SK-N-SH (cell line): ENCODE measurements at places on chromosomes 2 and 18. TPM values are rescaled to one million over a fixed set of nuclear protein-coding genes. Genes with fewer than 3 reads are reported as not detected.

DNA sequence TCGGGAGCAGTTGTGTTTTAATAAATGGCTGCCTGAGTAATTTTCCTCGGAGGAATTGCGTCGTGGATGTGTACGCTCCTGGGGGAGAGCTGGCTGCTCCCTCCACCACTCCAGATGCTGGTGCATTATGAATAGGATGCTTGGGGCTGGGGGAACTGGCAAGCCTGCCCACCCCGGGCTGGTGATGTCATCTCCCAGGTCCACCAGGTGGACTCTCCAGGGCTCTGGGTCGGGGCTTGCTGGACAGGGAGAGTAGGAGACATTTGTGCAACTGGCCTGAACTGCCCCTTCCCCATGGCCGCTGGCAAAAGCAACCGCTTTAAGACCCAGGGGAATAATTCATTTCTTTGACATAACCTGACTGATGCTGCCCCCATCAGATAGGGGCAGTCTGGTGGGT lies 158.7 kb downstream of the KLHL29 start:
- no peak for DNase-seq

DNA sequence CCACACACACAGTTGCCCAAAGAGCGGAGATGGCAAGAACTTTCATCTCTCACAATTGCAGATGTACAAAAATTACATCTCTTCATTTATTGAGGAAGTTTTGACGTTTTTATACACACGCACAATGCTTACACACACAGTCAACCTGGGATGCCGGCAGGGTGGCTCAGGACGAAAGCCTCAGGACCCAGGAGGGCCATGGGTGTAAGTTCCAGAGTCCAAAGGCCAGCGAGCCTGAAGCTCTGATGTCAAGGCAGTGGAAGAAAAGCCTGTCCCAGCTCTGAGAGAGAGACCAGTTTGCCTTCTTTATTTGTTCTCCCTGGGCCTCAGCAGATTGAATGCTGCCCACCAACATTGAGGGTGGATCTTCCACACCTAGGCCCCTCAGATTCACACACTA lies 10.1 kb downstream of the AMER3 start:
- DNase-seq, result no peak

DNA sequence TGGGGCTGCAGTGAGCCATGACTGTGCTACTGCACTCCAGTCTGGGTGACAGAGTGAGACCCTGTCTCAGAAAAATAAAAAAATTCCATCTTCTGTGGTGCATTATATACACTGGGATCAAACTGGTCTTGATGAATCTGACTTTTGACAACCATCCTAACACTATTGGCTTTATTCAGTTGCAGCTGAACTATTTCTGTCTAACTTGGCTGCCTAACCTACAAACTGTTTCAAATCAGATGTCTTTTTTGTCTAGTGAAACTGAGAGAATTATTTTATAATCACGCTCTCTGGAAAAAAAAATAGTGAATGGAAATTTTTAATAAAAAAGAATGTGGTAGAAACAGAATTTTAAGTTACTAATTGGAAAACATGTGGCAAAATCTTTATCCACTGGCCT lies 15.0 kb downstream of the CTLA4 start:
- DNase-seq, result no peak

DNA sequence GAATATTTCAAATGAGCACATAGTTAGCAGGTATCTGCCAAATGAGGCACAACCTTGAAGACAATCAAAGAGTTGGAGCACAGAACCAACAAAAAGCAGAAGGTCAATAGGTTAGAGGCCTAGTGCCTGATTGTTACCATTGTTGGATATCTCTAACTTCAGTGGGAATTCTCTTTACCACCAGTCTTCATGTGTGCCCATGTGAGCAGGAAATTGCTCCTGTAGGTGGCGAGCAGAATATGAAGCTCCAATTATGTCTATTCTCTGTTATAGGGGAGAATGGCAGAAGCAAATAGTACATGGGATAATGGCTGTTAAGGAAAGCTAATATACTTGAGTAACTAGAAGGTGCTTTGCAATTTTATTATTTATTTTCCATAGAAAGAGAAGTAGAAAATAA lies 14.9 kb upstream of the ZNF385B start:
- no peak for DNase-seq

- no peak for DNase-seq
Observed at GRCh38 chr2:44450082-44450481, 88.3 kb downstream of the CAMKMT start.

- no peak for DNase-seq
Observed at GRCh38 chr2:58137221-58137620, 90.6 kb downstream of the VRK2 start.

DNA sequence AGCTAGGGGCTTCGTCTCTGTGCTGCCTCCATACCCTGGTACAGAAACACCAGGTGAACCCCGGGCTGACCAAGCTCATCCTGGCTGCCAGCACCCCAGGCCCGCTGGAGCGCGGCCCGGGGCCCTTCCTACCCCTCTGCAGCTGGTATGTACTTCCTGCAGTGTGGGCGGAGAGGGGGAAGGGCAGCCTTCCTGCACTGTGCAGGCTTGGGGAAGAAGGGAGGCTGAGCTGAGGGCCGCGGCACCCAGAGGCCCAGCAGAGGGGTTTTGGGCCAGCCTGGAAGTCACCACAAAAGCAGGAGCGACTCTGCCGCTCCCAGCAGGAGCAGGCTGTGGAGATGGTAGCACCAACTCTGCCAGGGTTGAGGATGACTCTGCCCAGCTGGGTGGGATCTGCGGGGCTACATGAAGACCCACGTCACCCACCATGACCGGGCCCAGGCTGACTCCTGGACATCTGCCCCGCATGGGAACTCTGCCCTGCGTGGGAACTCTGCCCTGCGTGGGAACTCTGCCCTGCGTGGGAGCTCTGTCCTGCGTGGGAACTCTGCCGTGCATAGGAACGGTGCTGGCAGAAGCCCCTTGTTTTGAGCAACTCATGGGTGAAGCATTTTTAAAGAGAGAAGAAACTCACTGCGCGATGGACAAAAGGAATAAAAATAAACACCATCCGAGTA lies 273.3 kb downstream of the NDUFA10 start:
- DNase-seq, result no peak

DNA sequence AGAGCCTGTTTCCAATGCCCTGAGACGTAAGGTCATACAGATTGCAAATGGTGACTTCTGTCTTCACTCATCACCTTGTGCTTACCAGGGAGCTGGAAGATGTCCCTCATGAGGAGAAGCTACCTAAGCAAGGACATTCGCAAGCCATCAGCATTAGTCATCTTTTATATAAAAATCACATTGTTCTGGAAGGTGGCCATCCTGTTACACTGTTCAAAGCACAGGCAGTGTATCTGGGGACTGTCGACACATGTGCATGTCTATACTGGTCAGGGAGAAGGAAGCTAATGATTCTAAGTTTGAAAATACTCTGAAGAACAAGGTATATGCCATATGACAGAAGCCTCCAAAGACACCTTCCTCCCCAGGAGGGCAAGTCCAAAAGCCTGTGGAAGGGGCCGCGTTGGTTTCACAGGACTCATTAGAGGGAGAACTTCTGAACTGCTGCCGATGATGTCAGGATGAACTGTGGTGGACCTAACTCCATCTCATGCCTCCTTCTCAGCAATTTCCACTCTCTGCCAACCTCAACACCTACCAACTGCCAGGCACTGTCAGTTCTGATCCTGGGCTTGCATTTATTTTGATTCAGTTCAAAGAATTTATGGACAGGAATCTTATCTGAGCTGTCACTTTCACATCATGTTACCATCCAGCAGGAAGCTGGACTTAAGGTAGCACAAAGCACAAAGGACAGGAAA lies 39.4 kb downstream of the DNER start:
- no peak for DNase-seq

DNA sequence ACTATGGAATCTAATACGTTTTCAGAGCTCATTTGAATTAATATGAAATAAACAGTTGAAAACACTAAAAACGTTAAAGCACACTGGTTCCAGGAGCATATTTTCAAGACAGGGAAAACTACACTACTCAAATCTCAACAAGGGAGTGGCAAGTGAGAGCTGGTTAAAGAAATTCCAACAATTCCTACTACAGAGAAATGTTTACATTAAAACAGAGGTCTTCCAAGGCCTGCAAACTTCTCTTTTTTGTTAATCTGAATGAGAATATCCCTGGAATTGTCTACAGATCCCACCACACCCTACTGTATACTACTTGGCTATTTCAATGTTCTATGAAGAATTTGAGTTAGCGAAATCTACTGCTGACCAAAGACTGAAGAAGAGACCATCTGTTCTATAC lies 231.5 kb downstream of the ZEB2 start:
- no peak for DNase-seq

DNA sequence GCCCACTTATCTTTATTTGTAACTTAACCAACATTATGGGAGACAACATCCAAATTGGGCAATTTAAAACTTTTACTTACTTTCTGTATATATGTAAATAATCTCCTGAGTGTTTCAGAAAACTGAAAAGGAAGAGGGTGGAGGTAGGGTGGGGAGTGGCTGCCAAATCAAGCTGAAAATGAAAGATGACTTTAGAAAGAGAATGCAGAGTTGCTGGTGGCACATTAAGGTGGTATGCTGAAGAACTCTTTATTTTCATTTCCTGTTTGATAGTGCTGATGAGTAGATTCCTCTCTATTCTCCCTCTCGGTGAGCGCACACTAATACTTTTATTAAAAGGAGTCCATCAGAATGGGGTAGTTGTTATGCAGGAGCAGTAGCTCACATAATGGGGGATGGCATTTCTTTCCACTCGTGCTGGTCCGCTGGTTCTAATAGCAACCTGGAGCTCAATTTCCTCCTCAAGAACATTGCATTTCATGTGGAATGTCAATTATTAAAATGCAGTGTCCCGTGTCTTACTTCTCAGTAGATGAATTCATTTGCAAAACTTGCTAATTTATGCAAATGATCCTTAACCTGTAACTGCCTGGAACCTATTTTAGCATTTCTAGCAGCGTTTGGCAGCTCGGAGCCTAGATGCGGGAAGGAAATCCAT lies 466.9 kb upstream of the HNRNPA3 start:
- no peak for DNase-seq

DNA sequence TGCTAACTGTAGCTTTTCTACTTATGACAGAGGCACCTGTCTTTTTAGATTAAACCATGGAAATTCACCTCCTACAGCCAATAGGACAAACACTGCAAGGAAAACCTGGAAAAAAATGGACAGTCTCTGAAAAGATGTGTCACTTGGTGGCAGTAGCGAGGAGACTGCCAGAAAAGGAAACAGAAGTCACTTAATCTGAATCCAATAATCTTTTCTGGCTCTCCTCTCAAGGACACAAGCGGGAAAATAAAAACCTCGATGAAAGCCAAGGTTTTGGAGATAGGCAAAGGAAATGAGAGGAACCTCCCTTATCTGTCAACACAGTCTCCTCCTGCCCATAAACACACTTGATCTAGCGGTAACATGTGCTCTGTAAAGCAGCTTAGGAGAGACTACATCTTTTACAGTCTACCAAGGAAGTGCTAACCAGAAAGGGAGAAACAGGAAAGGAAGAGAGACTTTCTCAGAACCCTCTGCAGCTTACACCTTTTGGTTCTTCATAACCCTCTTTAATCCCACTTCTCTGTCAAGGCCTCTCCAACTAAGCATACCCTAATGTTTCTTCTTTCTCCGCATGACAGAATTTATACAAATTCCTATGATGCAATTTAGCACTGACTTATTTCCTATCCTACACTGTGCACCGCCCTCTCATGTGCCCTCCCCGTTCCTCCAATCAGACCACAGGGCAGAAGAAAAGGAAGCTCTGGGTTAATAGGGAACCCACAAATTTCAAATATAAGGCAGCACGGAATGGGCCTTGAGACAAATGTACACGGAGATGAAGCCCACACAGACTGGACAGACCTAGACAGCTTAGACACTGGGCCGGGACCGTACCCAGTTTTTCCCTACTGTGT lies 52.8 kb downstream of the CLASP1 start:
- DNase-seq, result peak; percentile 50

DNA sequence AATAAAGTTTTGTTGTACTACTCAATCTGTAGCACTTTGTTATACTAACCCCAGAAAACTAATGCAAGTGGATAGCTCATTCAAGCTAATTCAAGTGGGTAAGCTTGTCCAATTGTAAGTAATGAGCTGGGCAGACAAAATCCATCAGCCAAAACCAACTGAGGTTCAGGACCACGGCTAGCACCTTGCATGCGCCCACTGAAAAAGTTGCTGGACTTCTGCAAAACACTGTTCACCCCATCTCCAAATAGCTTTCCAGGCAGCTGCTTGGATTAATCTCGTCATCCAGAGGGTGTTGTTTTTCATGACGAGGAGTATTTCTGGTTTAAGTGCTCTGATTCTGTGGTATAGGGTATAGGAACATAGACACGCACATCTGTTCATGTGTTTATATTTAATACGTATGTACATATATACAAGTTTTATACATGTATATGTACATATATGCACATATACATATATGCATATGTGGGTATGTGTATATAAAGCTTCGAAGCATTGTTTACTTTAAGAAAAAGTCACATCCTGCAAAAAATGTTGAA lies 307.5 kb downstream of the GALR1 start:
- DNase-seq, result no peak

GRCh38 chr2:19611491-19612332 lies 253.3 kb upstream of the OSR1 start:
- DNase-seq, result no peak

- no peak for DNase-seq
Observed at GRCh38 chr2:25279091-25279651, 62.6 kb downstream of the DNMT3A start.

GRCh38 chr2:39416140-39416539 lies 20.9 kb downstream of the MAP4K3 start:
- no peak for DNase-seq

DNA sequence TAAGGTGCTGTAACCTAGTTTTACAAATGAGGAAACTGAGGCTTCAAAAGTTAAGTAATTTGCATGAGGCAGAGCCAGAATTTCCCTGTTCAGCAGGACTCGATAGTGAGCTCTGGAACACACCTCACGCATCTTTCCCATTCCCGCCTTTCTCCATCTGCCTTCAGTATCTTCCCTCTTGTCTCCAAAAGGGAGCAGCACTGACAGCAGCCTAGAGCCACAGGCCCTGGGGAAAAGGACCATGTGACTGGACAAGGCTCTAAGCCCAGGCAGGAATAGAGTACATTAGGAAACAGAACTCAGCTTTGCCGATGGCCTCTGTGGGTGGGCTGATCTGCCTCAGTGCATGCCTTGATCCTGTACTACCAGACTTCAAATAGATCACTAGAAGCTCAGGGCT lies 21.5 kb downstream of the GPR155 start:
- DNase-seq, result no peak

GRCh38 chr2:38142627-38143026 lies 66.7 kb upstream of the CYP1B1 start:
- DNase-seq, result no peak

- DNase-seq, result no peak
Observed at GRCh38 chr18:76410660-76411417, 84.2 kb downstream of the ZNF516 start.

IL36G gene
- polyA plus RNA-seq, result not detected in 2 replicates

CPLX4 gene
- not detected in 2 replicates for polyA plus RNA-seq

SH3YL1 gene
- 22.7 and 28.2 TPM in 2 replicates for polyA plus RNA-seq

ALK gene
- 0.30 and 0.55 TPM in 2 replicates for polyA plus RNA-seq

GPR45 gene
- polyA plus RNA-seq, result not detected in 2 replicates

TSPYL6 gene
- polyA plus RNA-seq, result not detected in 2 replicates

RTP5 gene
- not detected in 2 replicates for polyA plus RNA-seq

ACMSD gene
- not detected in 2 replicates for polyA plus RNA-seq
